ENCODE measurements at places on chromosomes 2 and 18.

- no peak for DNase-seq
Observed at GRCh38 chr2:19807866-19808265, 93.9 kb downstream of the TTC32 start.

DNA sequence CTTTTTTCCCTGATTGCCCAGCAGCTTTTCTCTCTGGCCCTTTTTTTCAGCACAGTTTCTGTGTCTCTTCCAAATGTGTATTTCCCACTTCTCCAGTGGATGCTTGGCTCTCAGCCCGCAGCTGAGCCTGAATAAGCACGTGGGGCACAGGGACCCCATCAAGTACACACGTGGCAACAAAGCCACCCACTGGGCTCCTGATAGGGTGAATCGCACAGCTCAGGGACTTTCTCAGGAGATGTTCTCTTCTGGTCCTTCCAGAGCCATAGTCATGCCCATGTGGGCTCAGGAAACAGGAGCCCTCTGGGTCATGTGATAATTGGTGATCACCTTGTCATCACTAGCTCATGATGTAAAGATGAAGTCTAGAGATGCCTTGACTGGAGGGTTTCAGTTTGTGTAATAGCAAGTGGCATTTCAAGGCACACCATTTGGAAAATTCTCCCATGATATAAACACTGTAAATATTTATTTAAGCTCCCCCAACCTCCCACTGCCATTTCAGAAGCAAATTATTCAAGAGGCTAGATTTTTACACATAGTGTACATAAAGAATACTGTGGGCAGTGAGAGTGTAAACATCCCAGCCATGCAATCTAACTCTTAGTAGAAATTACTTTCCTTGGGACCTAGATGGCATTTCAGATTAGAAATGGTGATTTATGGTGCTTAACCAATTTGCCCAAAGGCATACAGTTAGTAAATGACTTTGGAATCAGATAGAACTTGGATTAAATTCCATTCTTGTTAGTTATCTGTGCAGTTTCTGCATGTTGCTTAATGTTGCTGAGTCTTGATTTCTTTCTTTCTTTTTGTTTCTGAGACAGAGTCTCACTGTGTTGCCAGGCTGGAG, 597.5 kb downstream of the SLC4A3 start:
- no peak for DNase-seq

DNA sequence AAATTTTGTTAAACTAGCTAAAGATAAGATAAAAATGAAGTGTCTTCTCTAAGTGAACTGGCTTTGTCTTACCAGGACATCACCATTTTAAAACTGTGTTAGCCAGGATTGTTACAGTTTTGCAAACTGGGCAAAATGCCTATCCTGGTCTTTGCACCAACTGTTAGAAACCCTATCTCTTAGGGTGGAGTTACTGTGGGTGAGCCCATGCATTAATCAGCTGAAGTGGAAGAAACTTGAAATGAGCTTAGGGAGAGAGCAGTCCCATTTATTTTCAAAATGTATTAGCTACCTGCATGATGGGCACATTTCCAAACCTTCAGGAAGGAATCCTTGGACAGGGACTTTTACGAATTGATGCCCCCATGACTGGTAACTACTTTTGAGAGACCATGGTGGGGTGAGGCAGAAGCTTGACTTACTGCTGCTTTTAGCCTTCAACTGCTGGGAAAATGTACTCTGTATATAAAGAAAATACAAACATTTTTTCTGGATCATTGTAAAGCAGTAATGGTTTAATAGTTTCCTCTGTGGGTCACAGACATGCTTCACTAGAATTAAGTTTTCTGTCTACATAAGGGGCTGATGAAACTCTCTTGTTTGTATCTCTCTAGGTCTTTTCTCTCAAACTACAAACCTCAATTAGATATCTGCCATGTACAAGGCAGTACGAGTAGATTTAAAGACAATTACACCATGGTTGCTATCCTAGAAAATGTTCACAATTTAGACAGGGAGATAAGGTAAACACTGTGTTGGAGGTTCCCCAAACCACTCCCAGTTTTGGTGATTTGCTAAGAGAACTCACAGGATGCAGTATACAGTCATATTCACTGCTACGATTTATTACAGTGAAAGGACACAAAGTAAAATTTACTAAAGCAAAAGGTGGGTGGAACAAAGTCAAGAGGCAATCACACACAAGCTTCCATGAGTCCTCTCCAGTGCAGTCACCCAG, 321.4 kb upstream of the MMADHC start:
- no peak for DNase-seq

GRCh38 chr2:98240786-98241398, 105.4 kb upstream of the CNGA3 start:
- no peak for DNase-seq

DNA sequence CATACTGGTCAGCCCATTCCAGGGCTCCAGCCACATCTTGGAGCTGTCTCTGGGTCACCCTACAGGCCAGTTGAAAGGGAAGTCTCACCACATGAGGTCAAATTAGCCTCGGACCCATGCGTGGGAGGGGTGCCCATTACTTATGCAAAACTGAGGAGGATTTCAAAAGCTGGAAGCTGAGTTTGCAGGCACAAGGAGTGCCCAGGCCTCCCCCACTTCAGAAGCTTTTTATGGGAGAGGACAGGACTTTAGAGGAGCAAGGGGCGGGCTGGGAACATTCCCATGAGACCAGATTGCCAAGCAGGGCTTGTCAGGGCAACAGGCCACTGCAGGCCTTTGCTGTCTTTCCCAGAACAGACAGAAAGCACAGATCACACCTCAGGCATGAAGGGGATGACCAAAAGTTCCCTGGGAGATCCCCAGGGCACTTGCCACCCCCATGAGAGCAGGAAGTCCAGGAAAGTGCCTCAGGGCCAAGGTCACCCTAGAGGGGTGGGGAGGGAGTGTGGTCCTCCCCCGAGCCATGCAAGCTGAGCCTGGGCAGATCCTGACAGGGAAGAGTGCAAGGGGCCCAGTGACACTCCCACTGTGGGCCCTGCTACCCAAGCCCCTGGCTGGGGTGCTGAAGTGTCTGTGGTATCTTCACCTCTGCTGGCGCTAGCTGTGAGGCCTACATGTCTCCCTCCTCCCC, 267.7 kb downstream of the BCL11A start:
- DNase-seq: no peak

DNA sequence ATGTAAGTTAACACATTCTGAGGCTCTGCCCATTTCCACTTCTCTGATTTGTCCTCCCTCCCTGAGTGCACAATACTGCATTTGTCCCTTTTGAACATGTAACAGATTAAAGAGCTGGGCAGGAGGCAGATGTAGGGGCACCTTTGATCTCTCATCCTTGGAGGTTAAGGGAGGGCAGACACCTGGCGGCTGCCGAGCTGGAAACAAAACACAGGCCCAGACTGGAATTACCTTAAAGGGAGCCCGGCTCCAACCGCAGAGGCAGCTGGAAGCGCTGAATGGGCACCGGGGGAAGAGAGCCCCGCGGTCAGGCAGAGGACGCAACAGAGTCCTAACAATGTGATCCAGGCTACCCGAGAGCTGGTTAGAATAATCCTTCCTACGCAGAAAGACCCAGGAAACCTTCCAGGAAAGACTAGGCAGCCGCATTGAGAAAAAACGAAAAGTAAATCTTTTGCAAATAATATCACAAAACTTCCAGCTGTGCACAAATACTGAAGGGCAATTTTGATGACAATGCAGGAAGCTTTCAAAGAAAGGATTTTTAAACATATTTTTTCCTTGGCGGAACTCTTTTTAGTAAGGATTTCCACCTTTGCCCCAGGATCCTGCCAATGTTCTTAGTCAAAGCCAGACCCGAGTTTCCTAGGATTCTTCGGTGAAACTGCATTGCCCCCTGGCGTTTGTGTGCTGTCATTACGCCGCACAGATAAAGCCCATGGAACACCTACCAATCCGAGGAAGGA, 216.0 kb downstream of the TGIF1 start:
- peak; percentile 63 for DNase-seq

GRCh38 chr18:67875944-67876343, 359.4 kb upstream of the DSEL start:
- no peak for DNase-seq

DNA sequence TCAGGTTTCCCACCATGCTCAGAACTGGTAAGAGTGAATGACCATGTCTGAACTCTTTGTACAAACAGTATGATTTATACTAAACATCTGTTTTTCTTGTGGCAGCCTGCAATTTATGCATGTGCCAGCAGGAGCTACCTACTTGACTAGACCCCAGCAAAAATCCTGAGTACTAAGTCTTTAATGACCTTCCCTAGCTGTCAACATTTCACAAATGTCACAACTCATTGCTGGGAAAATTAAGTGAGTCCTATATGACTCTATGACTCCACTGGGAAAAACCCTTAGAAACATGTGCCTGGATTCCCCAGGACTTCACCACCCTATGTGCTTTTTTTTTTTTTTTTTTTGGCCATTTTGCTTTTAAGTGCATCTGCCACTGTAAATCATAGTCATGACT, 1225.8 kb downstream of the SUCLG1 start:
- DNase-seq: no peak

GRCh38 chr2:156672556-156673332, 236.6 kb downstream of the GPD2 start:
- DNase-seq: no peak

GRCh38 chr2:25257032-25257552, 84.6 kb downstream of the DNMT3A start:
- DNase-seq: no peak

DNA sequence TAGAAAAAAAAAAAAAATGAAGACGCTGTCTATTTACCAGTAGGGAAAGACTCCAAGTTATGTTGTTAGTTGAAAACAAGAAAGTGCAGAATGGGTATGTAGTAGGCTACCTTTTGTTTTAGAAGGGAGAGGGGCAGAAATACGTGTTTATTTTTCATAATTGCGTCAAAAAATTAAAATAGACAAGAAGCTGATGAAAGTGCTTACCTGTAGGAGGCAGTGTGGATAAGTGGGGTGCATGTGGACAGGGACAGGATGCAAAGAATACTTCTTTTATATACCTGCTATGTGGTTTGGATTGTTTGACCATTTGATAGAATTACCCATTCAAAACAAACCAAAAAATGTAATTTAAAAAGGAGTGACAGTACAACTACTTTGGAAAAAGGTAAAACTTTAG, 3.0 kb upstream of the GCG start:
- DNase-seq: no peak

DNA sequence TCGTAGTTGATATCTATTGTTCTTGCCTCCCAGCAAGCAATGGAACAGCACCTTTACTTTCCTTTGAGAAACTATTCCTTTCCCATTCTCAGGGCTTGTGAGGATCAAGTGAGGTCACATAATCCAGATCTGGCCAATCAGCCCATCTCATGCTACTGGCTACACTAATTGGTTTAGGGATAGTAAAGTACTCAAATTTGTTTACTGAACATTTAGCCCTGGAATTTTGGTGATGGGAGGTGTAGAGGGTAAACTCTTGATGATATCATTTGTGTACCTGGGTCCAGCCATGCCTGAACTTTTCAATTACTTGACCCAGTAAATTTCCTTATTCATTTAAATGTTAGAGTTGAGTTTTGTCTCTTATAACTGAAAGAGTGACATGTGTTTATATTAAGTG, 195.8 kb upstream of the TNP1 start:
- DNase-seq: no peak

- DNase-seq: no peak
Observed at GRCh38 chr2:232772531-232772930, 3.8 kb downstream of the KCNJ13 start.

GRCh38 chr2:25690058-25690457, 16.7 kb upstream of the DTNB start:
- DNase-seq: no peak

- DNase-seq: no peak
Observed at GRCh38 chr2:37786854-37787253, 115.4 kb upstream of the CDC42EP3 start.

- no peak for DNase-seq
Observed at GRCh38 chr2:196143730-196144131, 27.6 kb downstream of the STK17B start.

- DNase-seq: no peak
Observed at GRCh38 chr18:61572871-61573270, 239.6 kb downstream of the CDH20 start.

GRCh38 chr2:58865436-58865835, 624.3 kb upstream of the FANCL start:
- DNase-seq: no peak

DNA sequence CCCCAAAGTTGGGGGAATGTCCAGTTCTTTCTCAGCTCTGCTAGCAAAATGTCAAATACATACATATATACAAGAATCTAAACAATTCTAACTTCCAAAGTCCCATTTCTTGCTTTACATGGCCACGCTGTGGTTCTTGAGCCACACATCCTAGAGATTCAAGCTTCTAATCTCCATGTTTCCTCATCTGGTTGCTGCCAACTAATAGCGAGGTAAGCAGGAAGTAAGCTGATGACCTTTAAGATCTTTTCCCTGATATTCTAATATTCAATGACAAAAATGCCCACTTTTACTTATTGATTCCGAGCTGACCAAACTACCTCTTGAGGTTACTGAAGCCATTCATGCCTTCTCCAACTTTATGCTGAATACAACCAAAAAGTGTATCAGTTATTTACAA, 3.3 kb downstream of the VPS54 start:
- no peak for DNase-seq

DNA sequence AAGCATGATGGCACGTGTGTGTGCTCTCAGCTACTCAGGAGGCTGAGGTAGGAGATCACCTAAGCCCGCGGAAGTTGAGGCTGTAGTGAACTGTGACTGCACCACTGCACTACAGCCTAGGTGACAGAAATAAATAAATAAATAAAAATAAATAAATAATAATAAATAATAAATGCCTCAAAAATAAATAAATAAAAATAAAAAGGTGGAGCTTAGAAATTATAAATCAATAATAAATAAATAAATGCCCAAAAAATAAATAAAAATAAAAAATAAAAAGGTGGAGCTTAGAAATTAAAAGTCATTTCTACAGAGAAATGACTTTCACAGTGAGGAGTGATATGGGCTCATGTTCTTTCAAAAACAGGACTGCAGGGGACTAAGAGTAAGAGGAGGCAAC, 6.0 kb upstream of the MALL start:
- no peak for DNase-seq

DNA sequence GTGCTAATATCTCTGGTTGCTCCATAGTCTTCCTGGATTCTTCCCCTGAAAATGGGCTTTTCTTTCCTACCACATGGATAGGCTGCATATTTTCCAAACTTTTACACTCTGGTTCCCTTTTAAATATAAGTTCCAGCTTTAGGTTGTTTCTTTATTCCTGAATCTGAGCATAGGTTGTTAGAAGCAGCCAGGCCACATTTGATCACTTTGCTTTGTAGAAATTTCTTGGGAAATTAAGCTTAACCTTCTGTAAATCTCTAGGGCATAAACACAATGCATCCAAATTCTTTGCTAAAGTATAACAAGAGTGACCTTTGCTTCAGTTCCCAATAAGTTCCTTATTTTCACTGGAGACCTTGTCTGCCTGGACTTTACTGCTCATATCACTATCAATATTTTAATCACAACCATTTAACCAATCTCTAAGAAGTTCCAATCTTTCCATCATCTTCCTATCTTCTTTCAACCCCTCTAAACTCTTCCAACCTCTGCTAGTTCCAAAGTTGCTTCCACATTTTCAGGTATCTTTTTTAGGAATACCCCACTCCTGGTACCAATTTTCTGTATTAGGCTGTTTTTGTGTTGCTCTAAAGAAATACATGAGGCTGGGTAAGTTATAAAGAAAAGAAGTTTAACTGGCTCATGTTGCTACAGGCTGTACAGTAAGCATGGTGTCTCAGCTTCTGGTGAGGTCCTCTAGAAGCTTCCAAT, 389.6 kb upstream of the HS6ST1 start:
- DNase-seq: no peak

All from stimulated activated CD4-positive, alpha-beta T cell treated with anti-CD3 and anti-CD28 coated beads, Interleukin-4, amount 100 ng/mL, for 4 hours (primary cell).